Fibroblast of mammary gland (primary cell): ENCODE measurements at places on chromosomes 1 and 21.

DNA sequence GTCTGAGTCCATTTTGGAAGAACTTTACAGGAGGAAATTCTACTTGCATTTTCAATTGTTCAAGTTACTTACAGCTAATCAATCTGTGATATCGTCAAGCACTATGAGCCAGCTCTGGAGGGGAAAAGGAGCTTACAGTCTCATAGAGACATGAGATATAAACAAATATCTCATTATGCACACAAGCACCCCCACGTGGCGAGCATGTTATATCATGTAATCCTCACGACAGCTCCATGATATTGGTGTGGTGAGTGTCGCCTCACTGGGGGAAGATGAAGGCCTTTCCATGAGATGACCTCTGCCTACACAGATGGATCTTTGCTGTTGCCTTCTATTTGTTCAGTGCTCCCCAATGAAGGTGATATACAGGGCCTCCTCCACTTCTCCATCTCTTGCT, 34.6 kb downstream of the TNR start:
- DNase-seq, result no peak

GRCh38 chr1:170162459-170163246, 16.9 kb downstream of the NTMT2 start:
- peak; percentile 97 for DNase-seq

DNA sequence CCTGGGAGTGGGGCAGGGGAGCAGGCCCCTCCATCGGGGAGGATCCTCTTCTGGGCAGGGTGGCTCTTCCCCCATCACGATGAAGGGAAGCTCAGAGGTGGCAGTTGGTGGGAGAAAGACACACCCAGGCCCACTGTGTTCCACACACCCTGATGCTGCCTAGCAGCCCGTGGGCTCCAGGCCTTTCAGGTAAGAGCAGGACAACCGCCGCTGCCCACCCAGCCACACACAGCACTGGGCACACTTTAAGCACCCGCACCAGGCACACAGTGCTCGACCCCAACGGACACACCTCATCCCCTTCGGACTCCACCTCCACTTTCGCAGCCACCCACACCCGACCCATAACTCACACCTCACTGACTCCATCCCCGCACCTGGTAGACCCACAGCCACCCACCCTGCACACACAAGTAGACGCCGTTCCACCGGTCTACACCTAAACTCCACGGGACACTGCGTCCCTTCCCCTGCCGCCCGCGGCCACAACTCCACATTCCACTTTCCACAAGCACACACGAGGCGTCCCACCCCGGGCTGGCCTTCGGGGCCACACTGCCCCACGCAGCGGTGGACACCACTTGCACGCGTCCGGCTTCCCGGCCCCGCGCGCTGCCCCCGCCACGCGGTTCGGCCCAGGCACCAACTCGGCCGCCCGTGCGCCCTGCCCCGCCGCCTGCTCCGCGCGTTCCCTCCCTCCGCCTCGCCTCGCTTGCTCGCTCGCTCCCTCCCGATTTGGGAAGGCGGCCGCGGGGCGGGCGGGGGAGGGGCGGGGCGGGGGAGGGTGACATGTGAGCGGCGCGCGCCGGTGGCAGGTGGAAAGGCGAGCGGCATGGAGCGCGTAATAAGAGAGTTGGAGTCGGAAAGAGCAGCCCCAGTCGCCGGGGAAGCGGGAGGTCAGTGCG, at the start of gene KCNQ4:
KCNQ4 (plus strand) TSS at position 787 of the 905 bp plus-strand sequence. CDS start 307 bp downstream, outside the sequence.
- no peak for DNase-seq

GRCh38 chr1:213689260-213689659, 298.5 kb upstream of the PROX1 start:
- no peak for DNase-seq

- no peak for DNase-seq
These were observed 11.1 kb downstream of the GABRD start for GRCh38 chr1:2030076-2030871.

- no peak for DNase-seq
These were observed 40.7 kb upstream of the GPR37L1 start for GRCh38 chr1:202081992-202082391.

DNA sequence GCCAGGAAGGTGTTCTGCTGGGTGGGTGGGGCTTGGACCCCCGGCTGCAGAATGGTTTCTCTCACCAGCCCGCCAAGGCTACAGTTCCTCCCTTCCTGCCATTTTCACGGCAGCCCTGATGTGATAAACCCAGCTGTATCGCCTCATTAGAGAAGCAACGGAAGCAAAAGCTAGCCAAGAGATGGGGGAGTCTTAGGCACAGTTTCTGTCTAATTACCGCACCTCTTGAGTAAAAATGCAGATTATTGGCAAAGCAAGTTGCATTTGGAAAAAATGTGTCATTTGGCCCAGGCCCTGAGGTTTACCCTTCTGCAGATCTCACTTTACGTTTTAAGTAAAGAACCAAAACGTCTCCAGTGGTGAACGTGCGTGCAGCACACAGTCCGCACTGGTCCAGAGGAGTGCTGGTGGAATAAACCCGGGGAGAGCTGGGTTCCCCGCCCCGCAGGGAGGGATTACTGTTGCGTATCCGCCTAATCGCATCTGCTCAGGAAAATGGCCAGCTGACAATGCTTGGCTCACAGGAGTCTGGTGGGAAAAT, 109.9 kb downstream of the GALNT2 start:
- peak; percentile 73 for DNase-seq
